Activated CD4-positive, CD25-positive, alpha-beta regulatory T cell treated with anti-CD3 and anti-CD28 coated beads, Interleukin-2, amount 50 U/mL, for 72 hours (primary cell): ENCODE measurements at places on chromosomes 7 and 10.

DNA sequence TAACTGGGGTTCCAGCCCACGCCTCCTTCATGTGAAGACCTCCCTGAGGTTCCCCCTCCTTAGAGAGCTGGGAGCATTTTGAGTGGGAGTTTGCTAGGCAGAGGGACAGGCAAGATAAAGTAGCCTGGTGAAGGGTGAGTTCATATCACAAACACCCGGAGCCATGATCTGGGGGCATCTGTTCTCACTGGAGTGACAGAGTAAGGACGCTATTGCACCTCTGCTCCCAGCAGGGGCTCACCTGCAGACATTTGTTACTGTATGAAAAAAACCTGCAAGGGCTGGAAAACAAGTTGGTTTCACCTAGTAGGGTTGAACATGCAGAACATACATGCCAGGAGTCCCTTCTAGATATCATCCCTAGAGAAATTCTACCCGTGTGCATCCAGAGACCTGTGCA is 88.4 kb downstream of the CARD11 start:
- DNase-seq = peak; percentile 19

DNA sequence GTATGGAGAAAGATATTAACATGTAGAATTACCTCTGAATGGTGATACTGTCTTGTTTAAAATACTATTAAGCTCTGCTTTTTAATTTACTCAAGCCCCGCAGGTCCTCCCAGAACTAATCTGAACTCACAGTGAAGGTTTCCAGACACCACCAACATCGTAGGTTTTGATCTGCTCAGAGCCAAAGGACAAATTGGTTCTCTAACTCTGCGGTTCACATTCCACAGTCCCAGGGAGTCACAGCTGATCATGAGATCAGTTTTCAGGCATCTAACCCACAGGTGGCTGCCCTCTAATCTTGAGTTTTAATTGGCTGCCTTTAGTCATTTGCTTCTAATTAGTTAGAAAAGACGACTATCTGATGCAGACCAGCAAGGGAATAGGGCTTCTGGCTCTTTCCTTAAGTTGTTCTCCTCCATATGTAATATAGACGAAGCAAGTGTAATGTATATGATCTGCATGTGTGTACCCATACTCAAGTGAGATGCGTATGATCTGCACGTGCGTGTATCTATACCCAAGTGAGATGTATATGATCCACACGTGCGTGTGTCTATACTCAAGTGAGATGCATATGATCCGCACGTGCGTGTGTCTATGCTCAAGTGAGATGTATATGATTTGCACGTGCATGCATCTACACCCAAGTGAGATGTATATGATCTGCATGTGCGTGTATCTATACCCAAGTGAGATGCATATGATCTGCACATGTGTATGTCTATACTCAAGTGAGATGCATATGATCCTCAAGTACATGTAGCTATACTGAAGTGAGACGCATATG is 331.5 kb upstream of the NPVF start:
- no peak for DNase-seq

DNA sequence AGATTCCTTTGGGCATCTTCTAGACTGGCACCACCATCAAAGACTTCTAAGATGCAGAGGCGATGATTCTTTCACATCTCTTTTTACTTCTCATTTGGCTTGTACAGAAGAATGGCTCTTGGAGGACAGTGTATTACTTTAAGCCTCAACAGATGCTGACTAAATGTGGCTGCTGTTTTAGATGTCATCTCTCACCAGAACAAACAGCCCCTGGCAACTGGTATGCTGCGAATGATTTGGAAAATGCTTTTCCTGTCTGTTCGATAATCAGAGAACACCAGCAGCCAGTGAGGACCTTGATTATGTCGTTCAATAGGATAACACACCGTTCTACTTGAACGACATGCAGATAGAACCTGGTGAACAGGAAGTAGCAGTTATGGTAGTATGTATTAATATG is 131.8 kb downstream of the RNF216 start:
- DNase-seq = no peak

DNA sequence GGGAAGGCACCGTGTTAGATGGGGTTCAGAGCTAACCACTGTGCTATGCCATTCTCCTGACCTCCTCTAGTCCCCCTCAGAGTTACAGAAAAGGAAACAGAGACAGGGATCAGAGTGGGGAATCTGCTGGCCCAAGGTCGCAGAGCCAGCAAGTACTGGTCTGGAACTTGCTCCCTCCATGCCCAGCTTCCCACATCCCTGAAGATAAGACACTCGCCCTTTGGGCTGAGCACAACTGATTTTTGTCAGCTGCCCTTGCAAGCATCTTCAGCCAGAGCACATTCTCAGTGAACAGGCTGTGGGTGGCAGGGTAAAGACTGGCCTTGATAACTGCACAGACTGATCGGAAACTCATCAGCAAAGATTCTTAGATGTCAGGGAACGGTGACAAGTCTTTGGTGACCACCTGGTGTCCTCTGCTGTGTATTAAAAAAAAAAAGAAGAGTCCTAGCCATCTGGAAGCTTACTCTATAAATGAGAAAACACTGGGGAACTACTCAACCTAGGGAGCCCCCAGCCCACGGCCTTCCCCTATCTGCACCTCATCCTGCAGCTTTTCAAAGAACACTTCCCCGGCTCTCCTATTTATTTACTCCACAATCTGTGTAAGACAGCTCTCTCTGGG is 1.3 kb upstream of the SORBS1 start:
- DNase-seq = no peak

- no peak for DNase-seq
Observed at GRCh38 chr7:82443036-82443546, 486 bp downstream of the CACNA2D1 start.

DNA sequence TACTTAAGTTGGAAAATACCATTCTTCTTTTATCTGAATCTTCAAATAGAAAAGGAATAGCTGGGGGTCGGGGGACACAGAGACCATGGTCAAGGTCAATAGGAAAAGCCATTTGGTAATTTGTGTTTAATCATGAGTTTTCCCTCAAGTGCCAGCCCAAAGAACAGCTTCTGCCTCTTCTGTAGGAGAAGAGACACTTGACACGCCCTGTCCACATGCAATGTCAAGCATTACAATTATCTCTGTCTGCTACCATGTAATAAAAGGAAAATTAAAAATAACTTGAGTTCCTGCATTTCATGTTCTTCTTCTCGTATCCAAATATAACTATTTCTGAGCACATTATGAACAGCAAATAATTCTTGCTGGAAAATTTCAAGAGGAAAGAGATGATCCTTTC is 241.7 kb downstream of the IPMK start:
- no peak for DNase-seq

GRCh38 chr7:18570890-18571478 is 75.4 kb downstream of the HDAC9 start:
- no peak for DNase-seq

GRCh38 chr10:48542471-48543181 is 62.2 kb downstream of the ARHGAP22 start:
- no peak for DNase-seq

DNA sequence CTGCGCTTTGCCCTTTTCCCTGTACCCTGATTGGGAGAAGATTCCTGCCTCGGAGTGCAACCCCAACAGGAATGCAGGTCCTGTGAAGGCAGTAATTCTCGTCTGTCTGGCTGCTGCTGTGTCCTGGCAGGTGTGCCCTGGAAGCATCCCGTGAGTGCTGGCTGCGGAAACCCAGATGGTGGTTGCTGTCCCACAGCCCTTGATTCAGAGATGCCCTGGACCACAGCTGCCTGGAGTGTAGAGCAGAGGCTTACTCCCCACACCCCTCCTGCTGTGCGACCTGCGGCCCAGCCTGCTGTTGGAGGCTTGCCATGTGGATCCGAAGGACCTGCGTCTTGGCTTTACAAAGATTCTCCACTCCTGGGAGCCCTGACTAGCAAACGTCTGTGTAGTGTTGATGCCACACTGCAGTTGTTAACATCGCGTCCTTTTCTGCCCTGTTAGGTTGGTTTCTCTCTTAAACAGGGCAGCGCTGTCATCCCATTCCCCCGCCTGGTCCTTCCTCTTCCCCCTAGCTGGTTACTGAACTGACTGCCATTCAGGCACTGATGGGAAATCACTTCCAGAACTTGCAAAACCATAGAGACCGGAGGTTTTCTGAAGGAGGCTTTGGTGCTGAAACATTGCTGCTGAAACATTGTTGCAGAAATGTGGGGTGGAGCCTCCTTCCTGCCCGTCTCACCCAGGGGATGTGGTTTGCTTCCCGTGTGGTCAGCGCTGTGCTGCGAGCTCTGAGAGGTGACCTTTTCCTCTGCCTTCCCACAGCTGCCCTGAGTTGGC is 53.3 kb downstream of the DNAJB6 start:
- peak; percentile 39 for DNase-seq

- no peak for DNase-seq
Observed at GRCh38 chr10:26528715-26529393, 90.7 kb downstream of the APBB1IP start.

- DNase-seq = no peak
Observed at GRCh38 chr7:104986628-104987259, 27.3 kb upstream of the KMT2E start.

DNA sequence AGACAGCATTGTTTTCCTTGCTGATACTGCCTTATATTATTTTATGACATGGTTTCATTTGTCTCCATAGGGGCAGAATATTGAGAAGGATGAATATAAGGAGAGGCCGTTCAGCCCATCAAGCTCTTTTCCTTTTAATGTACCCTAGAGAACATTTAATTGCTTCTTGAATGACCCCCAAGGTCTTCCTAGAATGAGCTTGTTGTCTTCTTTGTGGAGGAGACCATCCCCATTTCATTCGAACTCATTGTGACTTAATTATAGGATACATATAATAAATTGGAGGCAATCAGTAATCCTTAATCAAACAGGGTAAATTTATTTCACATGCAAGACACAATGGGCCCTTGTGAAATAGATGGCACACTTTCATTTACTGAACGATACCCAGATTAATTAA is 231.3 kb downstream of the MDFIC start:
- DNase-seq = no peak

DNA sequence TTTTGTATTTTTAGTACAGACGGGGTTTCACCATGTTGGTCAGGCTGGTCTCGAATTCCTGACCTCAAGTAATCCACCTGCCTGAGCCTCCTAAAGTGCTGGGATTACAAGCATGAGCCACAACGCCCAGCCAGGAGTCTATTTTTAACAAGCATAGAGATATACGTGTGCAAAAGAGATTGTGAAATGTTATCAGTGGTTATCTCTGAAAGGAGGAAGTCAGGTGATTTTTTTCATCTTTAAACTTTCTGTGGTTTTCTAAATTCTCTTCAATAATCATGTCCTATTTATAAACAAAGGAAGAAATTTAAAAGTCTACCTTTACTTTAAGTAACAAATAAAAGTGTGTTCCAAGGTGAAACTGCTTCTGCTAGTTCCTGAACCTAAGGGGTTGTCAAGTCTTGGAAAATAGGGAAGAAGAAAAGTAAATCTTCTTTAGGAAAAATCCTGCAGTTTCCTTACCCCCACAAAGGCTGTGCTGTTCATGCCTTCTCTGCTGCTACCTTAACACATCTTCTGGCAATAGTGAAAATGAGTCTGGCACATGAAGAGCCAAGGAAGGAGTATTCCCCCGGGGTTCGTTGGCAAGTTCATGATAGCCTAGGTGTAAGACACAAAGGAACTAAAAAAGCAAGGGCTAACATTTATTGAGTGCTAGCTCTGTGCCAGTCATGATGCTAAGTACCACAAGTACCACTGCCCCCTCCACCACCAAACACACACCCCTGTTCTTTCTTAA is 51.1 kb downstream of the CYP26A1 start:
- DNase-seq = no peak
